Glutamatergic neuron (in vitro differentiated cells): ENCODE measurements at places on chromosomes 2 and 18. TPM values are rescaled to one million over a fixed set of nuclear protein-coding genes. Genes with fewer than 3 reads are reported as not detected.

Gene GALNT13
- total RNA-seq = 5.5 TPM

Gene KYNU
- total RNA-seq = not detected

Gene ICOS
- total RNA-seq = not detected

Gene KIF1A
- 439 TPM for total RNA-seq

Gene NGEF
- 7.2 TPM for total RNA-seq

Gene SLC9A2
- not detected for total RNA-seq

Gene UGT1A5
- total RNA-seq = not detected

- DNase-seq = no peak
These were observed 659.3 kb upstream of the FANCL start for GRCh38 chr2:58900246-58901027.

- no peak for DNase-seq
These were observed 656.8 kb downstream of the METTL4 start for GRCh38 chr18:1914489-1914888.

- DNase-seq = no peak
These were observed 23.4 kb downstream of the SH2D6 start for GRCh38 chr2:85441864-85442263.

DNA sequence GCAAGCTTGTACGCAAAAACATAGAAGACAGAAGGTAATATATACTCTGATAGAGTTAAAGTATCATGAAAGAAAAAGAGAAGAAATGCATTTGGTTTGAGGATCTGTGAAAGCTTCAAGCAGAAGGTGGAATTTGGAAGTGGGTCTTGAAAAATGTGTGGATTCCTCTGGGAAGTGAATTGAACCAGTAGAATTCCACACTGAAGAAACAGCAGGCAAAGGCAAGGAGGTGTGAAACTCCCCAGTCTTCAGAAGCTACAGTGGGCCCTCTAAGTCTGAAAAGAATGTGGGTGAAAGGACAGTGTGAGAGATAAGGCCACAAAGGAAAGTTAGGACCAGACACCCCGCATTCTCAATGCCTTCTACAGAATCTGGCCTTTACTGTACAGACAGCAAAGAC, 25.6 kb downstream of the COBLL1 start:
- no peak for DNase-seq

- no peak for DNase-seq
These were observed 241.0 kb upstream of the COPS8 start for GRCh38 chr2:236844711-236845110.

- DNase-seq = no peak
These were observed 106.9 kb upstream of the CD302 start for GRCh38 chr2:159904959-159905305.

DNA sequence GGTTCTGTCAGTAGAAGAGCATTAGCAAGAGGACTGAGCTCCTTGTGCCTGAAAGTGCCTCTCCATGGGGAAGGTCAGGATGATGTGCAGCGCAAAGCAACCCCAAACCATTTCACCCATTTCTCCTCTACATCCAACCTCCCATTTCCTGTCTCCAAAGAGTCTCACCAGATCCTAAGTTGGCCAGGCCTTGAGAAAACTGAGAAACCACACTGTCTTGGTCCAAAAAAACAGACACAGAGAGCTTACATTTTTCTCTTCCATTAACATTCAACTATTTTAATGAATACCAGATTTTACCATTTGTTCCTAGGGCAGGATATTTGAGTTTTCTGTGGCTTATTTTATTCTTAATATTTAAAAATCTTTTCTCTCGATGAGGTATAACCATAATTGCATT, 195.0 kb downstream of the EPHA4 start:
- no peak for DNase-seq

- DNase-seq = no peak
These were observed 152.9 kb downstream of the ARL4C start for GRCh38 chr2:234344012-234344411.

DNA sequence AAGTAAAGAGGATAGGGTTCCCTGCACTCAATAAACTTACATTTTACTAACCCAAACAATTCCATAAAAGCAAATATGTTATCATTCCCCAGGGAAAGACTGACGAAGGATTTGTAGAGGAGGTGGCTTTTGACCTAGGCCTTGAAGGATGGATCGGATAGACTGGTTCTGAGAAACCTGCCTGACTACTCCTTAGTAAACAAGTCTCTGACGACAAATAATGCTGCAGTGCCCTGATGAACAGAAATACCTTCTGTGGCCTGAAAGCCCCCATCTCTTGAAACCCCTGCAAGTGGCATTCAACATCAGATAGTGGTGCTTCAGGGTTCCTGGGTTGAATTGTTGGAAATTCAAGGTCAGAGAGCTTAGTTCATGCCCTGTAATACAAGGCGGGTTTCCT, 19.2 kb downstream of the PRKCE start:
- no peak for DNase-seq
